Islet precursor cell (in vitro differentiated cells): ENCODE measurements at places on chromosomes 4 and X.

- DNase-seq, result no peak
Observed at GRCh38 chr4:119029847-119030535, 105.6 kb upstream of the MYOZ2 start.

GRCh38 chrX:24920769-24921168 lies 95.0 kb downstream of the ARX start:
- DNase-seq, result no peak

- DNase-seq, result no peak
Observed at GRCh38 chr4:115126491-115126890, 13.1 kb upstream of the NDST4 start.

- no peak for DNase-seq
Observed at GRCh38 chrX:37361596-37361995, 12.4 kb downstream of the PRRG1 start.

- no peak for DNase-seq
Observed at GRCh38 chr4:186068581-186069348, at the start of gene TLR3. Gene TLR3 (plus strand): TSS chr4:186069156. CDS start chr4:186076620, 7,464 bp downstream.

DNA sequence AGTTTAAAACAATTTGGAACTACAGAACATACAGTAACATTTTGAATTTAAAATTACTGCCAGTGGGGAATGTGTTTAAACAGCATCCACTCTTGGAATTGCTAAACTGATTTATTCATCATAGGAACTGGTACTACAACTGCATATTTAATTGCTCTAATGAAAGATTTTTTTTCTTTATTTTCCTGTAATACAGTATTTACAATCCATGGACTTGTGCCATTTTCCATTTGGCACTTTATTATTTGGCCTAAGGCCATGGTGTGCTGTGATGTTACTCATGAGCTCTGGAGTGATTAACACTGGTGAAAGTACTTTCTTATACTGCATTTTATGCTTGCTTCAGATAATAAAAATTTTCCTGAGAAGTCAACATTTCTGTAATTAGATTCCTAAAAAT lies 69.7 kb upstream of the NUDT6 start:
- no peak for DNase-seq

- DNase-seq, result peak; percentile 76
Observed at GRCh38 chr4:184688447-184688846, 38.9 kb downstream of the PRIMPOL start.

DNA sequence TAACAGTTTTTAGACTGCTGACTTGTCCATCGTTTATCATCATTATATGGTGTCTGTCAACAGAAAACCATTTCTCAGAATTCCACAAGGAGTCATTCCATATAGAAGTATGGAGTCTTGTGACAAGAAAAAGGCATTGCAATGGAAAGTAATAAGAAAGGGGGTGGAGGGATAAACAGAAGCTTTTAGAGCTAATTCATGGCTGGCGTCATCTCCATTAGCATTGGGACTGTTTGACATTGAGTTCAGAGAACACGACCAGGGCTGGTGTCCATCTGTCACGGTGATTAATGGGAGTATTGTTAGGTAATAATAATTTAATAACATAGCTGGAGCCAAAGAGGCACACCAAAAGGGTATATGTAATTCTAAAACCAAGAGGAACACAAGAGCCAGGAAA lies 101.9 kb upstream of the SFRP2 start:
- no peak for DNase-seq

GRCh38 chrX:140440876-140441275 lies 64.0 kb downstream of the SOX3 start:
- peak; percentile 58 for DNase-seq

- no peak for DNase-seq
Observed at GRCh38 chr4:8221476-8221875, 22.4 kb downstream of the SH3TC1 start.

GRCh38 chr4:147709999-147710398 lies 21.9 kb upstream of the ARHGAP10 start:
- no peak for DNase-seq

GRCh38 chr4:186200516-186200915 lies 9.1 kb downstream of the CYP4V2 start:
- DNase-seq, result no peak

GRCh38 chr4:37978248-37978924 lies 18.2 kb downstream of the PTTG2 start:
- DNase-seq, result peak; percentile 69
